ENCODE measurements at places on chromosomes 1 and 21.

- DNase-seq = no peak
Measured at GRCh38 chr1:232611834-232612233, 18.1 kb downstream of the SIPA1L2 start.

GRCh38 chr1:153651771-153652170, 6.7 kb upstream of the SNAPIN start:
- no peak for DNase-seq

GRCh38 chr1:17101261-17101660, 18.0 kb downstream of the PADI2 start:
- no peak for DNase-seq

DNA sequence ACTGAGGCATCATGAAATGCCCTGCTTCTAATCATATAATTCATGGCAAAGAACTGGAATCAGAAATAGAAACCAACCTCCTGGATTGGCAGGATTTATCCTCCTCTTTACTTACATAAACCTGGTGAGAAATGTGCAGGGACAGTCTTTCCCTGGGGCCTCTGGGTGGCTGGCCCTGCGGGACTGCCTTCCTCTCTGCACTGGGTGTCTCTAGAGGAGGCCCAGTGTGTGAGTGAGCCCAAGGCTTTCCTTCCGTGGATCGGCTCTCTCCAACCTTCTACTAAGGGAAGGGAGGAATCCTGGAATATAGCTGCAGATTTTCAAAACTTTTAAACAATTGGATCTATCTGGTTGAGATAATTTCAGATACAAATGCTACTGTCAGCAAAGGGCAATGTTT, 11.4 kb upstream of the ATP1A1 start:
- no peak for DNase-seq

GRCh38 chr1:7121622-7121988, 336.4 kb downstream of the CAMTA1 start:
- no peak for DNase-seq

DNA sequence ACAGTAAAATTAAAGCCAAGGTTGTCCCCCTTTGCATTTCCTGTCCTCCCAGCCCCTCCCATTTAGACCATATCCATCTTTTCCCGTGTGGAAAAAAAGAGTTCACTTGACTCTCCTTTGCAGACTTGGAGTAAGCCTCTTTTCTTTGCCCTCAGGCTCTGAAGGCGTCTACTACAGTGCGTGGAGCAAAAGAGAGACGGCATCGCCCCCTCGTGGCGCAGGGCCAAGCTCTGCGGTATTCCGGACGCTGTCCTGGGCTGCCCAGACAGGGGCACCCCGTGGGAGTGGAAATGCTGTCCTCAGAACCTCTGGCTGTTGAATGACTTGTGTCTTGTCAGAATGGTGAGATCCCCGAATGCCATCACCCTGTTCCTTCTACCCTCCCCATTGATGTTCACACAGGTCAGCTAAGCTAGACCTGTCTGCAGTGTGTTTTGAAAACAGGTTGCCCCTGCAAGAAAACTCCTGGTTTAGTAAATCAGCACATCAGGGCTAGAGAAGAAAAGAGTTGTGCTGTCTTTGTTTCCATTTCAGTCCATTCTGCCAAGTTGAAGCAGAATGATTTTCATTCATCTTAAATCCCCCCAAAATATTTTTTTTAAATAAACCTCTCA, 12.3 kb upstream of the GJA8 start:
- peak; percentile 41 for DNase-seq

DNA sequence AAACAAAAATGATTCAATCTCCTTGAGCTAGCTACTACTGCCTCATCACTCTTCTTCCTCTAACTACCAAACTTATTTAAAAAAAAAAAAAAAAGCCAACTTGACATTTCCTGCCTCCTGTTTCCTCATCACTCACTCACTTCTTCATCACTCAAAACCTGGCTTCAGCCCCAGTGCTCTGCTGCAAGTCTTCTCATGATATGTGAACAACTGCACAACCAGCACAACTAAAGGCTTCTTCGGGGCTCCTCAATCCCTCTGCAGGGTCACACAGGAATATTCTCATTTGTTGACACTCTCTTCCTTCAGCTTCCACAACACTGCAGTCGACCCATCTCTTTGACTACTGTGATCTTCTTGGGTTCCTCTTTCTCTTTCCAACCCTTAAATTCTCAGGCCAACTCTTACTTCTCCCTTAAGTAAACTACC, 7.6 kb downstream of the MTF1 start:
- no peak for DNase-seq

DNA sequence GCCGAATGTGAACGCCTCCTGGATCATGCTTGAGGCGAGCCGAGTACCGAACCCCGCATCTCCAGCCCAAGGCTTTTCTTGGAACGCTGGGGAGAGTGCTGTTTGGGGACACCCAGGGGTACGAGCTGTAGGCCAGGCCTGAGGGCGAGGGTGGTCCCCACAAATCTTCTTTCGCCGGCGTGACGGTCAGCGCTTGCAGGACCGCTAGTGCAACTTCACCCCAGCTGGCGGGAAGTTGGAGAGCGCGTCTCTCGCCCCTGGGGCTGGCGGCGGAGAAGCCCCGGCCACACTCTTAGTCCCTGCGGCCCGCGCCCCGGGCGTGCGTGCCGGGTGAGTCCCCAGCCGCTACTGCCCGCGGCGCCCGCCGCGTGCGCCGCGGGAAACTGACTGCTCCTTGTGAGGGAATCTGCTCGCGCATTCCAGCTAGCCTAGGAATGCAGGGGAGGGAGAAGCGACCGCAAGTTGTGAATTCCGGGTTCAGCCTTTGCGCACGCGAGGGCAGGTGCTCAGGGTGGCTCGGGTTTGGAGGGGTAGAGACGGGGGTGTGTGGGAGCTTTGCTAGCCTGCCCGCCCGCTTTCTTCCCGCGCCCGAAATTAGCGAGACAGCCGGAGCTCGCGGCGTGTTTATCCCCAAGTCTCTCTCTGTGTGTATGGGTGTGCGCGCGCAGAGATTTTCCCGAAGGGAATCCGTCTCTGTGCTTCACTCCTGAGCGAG, 884 bp downstream of the LHX4 start:
- DNase-seq = no peak

GRCh38 chr1:99786751-99787501, 20.5 kb upstream of the FRRS1 start:
- DNase-seq = no peak

- no peak for DNase-seq
Measured at GRCh38 chr1:230191079-230191804, 124.2 kb downstream of the GALNT2 start.

- no peak for DNase-seq
Measured at GRCh38 chr1:94202241-94202640, 35.1 kb downstream of the ARHGAP29 start.

DNA sequence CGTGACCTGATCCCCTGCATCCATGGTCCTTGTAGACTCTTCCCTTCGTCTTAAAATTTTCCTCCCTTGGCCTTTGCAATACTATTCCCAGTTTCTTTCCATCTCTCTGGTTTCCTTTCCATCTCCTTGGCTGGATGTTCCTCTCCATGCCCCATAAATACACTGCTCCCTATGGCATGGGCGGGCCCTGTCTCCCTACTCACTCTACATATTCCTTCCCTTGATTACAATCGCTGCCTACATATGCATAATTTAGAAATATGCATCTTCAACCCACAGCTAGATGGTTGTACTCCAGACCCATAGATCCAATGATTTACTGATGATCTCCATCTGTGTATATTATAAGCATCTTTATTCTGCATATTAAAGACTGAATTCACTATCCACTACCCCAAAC, 405.0 kb downstream of the NTNG1 start:
- DNase-seq = no peak

DNA sequence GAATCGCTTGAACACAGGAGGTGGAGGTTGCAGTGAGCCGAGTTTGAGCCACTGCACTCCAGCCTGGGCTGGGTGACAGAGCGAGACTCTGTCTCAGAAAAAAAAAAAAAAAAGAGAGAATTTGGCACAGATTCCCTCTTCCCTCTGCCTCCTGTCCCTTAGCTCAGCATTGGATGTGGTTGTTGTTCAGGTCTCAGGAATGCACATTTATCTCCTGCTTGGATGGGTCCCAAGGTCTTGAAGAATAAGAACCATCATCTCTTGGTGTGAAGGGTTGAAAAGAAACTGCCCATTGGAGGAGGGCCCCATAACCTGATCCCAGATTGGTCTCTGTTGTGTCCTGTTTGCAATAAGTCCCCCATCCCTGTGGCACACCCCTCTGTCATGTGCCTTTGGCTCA, 34.9 kb downstream of the UBIAD1 start:
- DNase-seq = no peak

- DNase-seq = no peak
Measured at GRCh38 chr21:46063734-46064680, 33.9 kb upstream of the COL6A2 start.

DNA sequence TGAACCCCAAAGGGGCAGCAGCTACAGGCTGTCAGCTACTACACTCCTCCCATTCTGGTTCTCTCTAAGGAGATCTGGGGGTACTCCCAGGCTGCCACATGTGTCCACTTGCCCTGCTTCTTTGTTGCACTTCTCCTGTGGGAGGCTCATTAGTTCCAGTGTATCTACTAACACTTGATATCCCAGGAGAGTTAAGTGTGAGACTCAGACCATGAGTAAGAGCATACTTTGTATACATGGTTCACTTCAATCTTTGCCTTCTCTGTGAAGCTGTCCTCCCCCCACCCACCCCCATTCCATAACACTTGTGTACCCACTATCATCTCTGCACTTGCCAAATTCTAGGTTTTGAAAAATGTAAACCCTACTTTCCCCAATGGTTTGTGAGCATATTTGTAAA, 34.9 kb upstream of the GADD45A start:
- no peak for DNase-seq

DNA sequence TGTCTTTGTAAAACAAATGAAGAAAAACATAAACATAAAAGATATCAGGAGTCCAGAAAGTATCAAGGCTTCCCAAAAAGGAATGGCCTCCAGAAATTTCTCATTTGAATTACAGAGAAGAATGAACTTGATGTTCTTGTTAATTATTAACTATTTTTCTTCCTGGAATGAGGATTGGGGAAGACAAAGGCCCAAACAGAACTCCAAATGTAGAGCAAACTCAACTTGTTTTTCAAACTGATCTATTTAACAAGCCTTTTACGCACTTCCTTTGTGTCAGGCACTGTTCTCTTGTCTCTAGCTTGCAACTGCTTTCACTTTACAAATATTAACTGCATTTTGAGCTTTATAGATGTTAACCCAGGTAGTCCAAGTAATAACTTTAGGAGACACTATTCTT, 45.5 kb downstream of the LAMC2 start:
- no peak for DNase-seq

- DNase-seq = no peak
Measured at GRCh38 chr1:234307726-234308125, 65.5 kb upstream of the COA6 start.

GRCh38 chr1:113302636-113303035, 87.7 kb upstream of the MAGI3 start:
- DNase-seq = no peak

- DNase-seq = no peak
Measured at GRCh38 chr1:7379441-7379971, 391.6 kb upstream of the VAMP3 start.

DNA sequence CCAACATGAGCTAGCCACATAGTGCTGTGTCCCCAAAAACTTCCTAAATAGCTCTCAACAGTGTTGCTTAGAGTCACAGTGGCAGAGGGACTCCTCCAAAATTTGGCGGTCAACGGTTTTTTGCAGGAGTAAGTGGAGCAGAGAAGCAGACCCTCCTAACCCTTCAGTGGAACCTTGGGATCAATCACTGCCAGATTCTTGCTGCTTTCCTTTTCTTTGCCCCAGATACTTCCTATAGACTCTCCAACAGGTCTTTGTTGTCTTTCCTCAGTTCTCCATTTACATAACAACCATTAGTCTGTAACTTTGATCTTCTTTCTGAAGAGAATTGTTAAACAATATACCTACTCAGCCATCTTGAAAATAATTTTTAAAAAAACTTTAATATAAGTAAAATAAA, 556.1 kb downstream of the BRINP3 start:
- DNase-seq = no peak

GRCh38 chr1:111576547-111576946, 43.0 kb upstream of the RAP1A start:
- no peak for DNase-seq

All from stimulated activated naive CD4-positive, alpha-beta T cell treated with Interleukin-2 at 50 U/mL for 16 hours (primary cell).